ENCODE measurements at places on chromosomes 16 and 17.

- no peak for DNase-seq
Observed at GRCh38 chr16:2813771-2814221, 3.2 kb upstream of the PRSS21 start.

DNA sequence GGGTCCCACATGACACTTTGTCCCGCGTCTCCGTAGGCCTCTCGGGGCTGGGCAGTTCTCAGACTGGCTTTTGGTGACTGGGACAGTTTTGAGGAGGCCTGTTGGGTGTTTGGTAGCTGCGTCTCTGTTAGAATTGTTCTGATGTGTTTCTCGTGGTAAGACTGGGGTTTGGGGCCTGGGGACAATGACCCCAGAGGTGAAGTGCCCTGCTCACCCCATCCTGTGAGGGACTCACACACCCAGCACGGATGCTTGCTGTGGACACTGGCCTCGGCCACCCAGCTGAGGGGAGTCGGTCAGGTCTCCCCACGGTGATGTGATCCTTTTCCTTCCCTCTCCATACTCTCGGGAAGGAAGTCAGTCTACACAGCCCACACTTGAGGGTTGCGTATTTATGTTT, 50.3 kb downstream of the METRNL start:
- DNase-seq, result no peak

DNA sequence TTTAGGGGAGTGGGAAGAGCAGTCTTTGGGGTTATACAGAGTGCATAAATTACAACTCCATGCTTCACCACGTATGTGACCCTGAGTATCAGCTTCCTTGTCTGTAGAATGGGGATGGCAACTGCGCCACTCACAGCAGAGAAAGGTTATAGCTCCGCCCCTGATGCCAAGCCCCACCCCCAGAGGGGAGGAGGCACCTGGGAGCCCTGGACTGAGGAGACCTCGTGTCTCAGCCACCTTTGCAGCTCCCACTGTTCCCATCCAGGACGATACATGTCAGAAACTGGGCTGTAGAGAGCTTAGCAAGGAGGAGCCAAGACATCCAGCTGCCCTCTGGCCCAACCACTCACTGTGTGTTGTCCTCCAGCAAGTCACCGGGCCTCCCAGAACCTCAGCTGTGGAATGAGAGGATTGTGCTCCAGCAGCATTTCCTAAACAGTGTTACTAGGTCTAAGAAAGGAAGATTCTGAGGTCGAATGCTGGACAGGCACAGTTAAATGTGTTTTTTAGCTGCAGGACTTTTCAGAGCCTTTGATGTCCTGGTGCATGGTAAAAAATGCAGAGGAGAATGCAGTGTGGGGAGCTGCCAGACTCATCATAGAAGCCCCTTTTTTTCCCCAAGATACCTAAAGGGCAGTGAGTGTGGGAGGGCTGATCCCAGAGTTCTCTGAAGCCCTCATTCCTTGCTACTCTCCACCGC, 49.4 kb downstream of the BEAN1 start:
- no peak for DNase-seq

GRCh38 chr17:73226556-73227172, 33.8 kb downstream of the COG1 start:
- DNase-seq, result no peak

DNA sequence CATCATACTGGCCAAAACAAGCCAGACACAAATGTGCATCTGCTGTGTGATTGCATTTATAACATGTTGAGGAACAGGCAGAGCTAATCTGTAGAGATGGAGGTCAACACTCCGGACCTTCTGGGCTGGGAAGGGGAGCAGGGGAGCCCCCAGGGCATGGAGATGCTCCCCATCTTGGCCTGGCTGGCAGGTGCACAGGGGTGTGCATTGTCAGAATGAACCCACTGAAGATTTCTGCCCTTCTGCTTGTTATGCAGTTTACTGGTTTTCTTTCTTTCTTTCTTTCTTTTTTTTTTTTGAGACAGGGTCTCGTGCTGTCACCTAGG, 146.9 kb downstream of the CMIP start:
- no peak for DNase-seq

- DNase-seq, result no peak
Observed at GRCh38 chr17:77580531-77581270, 377.8 kb upstream of the TNRC6C start.

DNA sequence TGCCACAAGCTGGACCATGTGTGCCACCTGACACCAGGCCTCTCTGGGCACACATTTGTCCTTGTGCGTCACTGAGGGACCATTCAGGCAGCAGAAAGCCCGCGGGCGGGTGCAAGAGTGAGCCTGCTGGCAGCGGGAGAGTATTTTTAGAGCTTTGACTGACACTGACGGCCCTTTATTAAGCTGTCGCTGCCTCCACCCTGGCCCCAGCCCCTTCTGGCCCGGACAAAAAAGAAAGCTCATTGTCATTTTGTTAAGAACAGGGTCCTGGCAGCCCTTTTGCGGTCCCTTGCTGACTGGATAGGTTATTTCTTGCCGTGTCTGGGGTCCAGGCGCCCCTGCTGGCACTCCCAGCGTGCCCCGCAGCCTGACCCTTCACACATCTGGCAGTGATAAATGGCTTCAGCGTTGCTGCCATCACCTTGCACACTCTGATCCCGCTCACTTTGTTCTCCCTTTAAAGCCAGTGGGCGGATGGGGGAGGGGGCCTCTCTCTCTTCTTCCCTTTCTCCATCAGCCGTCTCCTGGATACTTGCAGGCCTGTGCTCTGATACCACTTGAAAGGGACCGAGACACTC, 78.4 kb upstream of the NKD1 start:
- peak; percentile 36 for DNase-seq

DNA sequence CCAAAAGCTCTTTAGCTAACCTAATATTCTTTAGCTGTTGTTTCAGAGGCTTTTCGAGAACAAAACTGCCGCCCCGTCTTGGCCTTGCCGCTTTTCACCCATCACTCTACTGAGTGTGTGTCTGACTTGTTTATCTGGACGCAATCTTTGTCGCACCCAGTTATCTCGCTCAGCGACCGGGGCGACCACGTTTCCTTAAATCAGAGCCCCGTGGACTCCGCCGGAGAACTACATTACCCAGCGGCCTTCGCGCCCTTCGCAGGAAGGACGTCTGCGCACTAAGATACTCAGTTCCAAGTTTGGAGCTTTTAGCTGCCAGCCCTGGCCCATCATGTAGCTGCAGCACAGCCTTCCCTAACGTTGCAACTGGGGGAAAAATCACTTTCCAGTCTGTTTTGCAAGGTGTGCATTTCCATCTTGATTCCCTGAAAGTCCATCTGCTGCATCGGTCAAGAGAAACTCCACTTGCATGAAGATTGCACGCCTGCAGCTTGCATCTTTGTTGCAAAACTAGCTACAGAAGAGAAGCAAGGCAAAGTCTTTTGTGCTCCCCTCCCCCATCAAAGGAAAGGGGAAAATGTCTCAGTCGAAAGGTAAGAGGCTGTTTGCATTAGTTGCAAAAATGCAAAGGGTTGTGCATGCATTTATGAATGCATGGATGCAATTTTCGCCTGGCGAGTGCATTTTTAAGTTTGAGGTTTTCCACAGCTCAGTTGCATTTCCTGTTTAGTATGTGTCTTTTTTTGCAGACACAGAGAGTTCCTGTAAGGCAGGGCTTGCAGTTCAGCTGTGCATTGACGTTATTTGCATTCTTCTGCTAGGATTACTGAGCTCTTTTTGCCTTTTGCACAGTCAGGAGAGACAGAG, at the start of gene MAP2K6:
Gene MAP2K6 (plus strand): TSS at position 290 of the 867 bp plus-strand sequence. CDS start 288 bp downstream, at position 578.
- peak; percentile 91 for DNase-seq

- DNase-seq, result no peak
Observed at GRCh38 chr17:62778990-62779681, 29.0 kb downstream of the MARCHF10 start.

- peak; percentile 21 for DNase-seq
Observed at GRCh38 chr17:56319531-56319930, 166.3 kb downstream of the ANKFN1 start.

GRCh38 chr16:82240111-82240510, 70.1 kb upstream of the MPHOSPH6 start:
- no peak for DNase-seq

DNA sequence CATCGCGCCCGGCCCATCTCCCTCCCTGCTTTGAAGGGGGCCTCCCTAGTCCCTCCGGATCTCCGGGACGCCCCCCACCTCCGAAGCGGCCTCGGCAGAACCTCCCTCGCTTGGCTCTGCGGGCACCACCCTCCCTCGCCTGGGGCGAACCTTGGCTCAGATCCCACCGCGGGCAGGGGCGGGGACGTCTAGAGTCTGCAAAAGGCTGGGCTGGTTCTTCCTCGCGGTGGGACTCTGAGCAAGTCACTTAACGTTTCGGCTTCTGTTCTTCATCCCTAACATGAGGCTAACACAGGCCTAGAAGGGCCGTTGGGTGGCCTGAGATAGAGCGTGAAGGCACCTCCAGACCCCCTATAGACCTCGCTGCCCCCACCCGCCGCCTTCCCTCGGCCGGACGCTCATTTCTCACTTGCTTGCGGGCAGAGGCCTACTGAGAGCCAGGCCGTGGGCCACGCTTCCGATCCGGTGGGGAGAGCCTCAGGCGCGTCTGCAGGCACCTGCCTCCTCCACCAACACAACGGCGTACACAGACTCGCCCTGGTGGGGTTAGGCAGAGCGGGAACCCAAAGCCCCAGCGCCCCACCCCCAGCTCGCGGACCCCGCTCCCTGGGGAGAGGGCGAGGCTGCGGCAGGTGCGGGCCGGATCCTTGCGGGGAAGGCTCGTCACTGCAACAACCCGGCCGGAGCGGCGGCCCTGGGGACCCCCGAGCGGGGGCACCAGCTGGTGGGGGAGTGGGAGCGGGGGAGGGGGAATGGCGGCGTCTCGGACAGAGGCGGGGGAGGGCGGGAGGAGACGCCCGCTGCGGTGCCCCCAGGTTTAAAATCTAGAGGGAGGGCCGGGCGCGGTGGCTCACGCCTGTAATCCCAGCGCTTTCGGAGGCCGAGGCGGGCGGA, 5.4 kb downstream of the MYO1C start:
- DNase-seq, result no peak

DNA sequence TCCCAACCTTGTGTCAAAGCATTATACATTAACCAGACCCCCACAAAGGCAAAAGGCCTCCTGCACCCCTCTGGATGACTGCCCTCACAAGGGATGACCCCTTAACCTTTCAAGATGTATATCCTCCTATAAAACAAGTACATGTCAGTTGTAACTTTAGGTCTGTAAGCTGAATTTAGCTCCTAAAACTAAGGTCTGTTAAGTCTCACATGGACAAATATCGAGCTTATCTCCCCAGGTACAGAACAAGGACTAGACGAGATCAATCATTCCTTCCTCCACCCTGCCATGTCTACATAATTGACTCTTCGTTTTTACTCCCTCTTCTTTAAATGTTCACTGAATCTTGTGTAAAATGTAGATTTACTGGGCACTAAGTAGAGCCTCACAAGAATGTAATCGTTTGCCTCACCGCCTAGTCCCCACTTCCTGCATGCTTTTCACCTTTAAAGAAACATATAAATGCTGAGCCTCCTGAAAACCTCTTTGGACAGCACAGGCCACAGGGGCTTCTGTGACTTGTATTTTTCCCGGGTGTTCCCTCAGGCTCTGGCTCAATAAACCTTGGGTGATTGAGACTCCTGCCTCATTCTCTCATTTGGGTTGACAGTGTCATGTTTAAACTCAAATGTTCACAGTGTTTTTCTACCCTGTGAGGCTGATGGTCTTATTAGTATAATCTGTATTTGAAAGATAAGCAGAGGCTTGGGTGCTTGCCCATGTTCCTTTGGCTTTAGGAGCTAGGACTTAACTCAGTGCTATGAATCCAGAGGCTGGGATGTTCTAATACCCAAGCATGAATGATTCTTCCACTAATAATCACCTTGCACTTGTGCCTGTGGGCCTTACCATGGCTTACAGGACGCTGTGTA, 37.6 kb downstream of the MMD start:
- DNase-seq, result no peak

- no peak for DNase-seq
Observed at GRCh38 chr16:78763821-78764440, 664.5 kb downstream of the WWOX start.

- DNase-seq, result no peak
Observed at GRCh38 chr17:81656118-81656743, at the start of gene PDE6G. Gene PDE6G (minus strand): TSS chr17:81656542. CDS start chr17:81653305, 3,237 bp downstream.

GRCh38 chr17:81720267-81721071, 8.4 kb downstream of the SLC25A10 start:
- DNase-seq, result no peak

DNA sequence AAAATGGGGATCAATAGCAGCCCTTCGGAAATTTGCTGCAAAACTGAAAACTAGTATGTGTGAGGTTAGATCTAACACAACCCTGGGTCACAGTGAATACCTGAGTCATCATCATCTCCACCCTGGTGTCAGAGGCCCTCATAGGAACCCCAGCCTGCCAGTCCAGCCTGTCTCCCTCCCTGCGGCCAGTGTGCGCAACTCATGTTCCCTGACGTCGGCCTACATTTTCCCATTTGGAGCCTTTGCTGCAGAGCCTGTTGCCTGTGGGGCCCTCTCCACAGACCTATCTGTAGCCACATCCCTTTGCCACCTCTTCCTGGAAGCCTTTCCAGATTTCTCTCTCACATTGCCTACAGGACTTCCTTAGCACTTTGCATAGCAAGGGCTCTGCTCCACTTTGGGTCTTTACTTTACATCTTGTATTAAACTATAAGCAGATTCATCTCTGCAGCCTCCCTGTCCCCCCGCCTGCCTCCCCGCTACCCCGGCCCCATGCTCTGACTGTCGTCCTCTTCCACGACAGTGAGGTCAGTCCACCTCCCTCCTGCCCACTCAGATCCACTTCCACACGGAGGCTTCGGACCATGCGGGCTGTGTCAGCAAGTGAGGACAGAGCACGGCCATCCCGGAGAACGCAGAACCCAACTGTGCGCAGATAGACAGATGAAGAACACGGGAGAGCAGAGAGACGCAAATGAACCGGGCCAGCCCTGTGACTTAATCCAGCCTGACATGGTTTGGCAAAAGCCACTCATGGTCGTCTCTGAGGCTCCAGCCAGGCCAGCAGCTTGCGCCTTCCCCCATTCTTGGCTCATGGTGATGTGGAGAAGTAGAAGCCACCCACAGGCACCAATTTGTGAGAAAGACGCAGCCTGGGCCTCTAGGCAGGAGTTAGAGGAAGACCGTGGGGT, 31.0 kb downstream of the NGFR start:
- no peak for DNase-seq

DNA sequence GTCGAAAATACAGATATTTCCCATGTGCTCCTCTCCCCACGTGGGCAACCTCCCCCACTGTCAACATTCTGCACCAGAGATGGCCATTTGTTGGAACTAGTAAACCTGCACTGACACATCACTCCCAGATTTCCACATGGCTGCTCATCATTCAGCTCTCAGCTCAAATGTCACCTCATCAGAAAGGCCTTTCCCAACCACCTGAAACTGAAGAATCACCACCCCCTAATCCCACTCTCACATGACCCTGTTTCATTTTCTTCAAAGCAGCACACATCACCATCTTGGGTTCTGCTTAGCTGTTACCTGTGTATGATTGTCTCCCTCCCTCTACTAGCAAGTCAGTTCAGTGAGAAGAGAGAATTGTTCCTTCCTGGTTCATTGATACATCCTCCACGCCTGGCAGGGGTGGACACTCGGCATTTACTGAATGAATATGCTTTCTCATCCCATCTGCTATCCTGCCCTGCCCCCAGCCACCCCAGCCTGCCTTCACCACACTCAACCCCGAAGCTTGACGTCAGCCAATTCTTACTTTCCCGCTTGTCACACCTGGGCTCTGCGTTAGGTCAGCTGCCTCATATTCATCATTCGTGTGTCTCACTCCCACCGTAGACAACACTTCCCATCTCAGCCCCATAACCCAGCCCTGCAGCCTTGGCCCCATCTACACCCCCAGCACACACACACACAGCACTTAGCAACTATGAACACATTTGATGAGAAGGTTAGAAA, 1.5 kb downstream of the C17orf114 start:
- no peak for DNase-seq

GRCh38 chr16:85307552-85308364, 195.5 kb upstream of the CIBAR2 start:
- DNase-seq, result no peak

All from midbrain (tissue), 1 donor.